Sciatic nerve (tissue), 2 donors: ENCODE measurements at places on chromosomes 7 and 10. TPM values are rescaled to one million over a fixed set of nuclear protein-coding genes. Genes with fewer than 3 reads are reported as not detected.

Gene PRLHR
- not detected for total RNA-seq

- no peak for DNase-seq
Measured at GRCh38 chr10:58909881-58910280, 266.6 kb upstream of the PHYHIPL start.

Gene WNT8B
- not detected for total RNA-seq

GRCh38 chr10:75283078-75283670 is 47.4 kb upstream of the COMTD1 start:
- DNase-seq, result no peak

Gene ARHGEF35
- 5.3 TPM for total RNA-seq

DNA sequence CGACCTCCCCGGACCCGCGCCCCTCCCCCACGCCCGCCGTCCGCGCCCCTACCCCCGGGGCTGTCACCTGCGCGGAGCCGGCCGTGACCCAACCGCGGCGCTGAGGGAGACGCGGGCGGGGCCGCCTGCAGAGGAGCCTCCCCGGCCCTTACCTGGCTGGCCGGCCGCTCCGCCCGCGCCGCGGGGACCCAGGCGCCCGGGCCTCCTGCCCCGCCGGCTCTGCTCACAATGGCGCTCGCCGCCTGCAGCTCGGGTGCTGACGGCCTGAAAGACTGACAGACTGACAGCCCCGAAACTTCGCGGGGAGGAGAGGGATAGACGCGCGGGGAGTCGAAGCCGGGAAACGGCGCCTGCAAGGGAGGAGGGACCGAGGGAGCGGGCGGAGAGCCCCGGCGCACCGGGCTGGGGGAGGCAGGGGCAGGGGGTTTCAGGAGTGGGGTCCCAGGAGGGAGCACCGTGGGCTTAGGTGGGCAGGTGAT is 393 bp downstream of the ZNF467 start:
- DNase-seq, result no peak

DNA sequence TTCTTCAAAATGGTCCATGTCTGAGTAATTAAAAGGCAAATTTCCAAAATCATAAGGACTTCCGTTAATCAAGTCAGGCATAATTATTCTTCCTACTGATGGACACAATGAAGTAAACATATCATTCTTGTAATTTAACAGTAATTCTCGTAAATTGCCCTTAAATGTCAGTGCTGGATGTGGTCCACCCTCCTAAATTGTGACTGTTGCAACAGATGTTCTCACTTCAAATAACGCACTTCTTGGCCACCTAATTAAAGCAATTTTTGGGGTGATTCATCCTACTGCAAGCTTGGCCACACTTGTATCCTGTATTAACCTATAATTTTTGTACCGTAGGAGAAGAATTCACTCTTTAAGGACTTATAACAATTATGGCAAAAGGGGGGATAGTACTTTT is 1.9 kb downstream of the COL1A2 start:
- DNase-seq, result no peak

GRCh38 chr7:139851770-139852481 is 22.9 kb downstream of the TBXAS1 start:
- no peak for DNase-seq

Gene AKR1C4
- not detected for total RNA-seq

- DNase-seq, result no peak
Measured at GRCh38 chr7:102859084-102859798, 53.6 kb upstream of the LRRC17 start.

GRCh38 chr7:86485827-86486226 is 157.9 kb upstream of the GRM3 start:
- DNase-seq, result no peak

DNA sequence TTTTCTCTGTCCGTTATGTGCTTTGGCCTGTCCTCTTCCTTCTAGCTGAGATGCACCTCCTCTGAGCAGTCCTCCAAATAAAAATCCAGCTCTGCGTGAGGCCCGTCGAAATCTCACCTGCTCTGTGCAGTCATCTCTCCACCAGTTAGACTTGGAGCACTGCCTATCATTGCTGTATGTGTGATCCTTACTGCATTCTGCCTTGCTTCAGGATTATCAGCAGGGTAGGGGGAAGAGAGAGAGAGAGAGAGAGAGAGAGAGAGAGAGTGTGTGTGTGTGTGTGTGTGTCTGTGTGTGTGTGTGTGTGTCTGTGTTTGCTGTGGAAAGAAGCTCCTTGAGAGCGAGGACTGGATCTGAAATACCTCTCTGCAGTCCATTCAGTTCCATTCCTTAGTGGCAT is 129.4 kb downstream of the CCNY start:
- DNase-seq, result no peak

Gene KNDC1
- total RNA-seq, result 7.1 TPM

GRCh38 chr7:23544913-23545354 is 13.2 kb upstream of the TRA2A start:
- no peak for DNase-seq

Gene CNTNAP2
- total RNA-seq, result 0.49 TPM

DNA sequence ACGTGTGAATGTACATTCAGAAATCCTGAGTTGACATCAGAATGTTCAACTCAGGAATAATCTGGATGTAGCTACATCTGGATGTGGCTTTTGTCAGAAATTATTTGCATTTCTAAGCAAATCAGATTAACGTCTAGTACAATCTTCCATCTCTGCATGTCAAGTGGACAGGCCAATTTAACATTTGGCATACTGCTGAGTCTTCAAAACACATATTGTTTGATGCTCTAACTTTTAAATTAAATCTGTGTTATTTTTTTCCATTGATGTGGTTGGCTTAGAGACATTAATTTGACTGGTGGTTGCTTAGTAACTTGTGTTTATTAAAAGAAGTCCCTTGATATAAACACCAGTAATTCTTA is 3.4 kb downstream of the STAMBPL1 start:
- DNase-seq, result no peak

DNA sequence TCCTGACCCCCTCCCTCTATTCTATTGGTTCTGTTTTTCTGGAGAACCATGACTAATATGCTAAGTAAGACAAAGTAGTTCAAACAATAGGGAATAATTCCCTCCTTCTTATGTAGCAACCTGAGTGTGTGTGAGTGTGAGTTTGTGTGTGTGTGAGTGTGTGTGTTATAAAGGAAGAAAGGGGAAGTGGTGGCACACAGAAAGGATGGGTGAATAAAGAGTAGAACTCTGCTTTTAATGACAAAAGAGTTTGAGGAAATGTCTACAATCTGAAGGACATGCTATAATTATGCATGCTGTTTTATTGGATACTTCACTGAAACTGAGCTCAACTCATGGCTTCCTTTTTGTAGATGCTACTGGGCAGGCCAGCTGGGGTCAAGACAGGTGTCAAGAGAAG is 489.5 kb downstream of the REEP3 start:
- no peak for DNase-seq

DNA sequence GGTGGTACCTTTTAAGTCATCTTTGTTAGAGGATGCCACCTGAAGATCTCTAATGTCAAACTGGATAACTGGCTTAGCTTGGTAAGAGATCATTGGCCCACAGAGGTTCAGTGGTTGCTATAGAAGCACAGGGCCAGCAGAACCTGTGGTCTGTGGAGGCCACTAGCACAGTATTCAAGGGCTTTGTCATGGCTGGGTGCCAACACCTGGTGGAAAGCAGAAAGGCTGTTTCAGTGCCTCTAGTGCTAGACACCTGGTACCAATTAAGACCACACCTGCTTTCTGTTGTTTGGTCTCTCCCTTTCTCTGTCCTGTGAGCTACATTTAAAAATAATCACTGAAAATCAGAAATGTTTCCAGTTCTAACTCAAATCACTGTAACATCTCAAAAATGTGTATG is 10.0 kb upstream of the PCGF5 start:
- DNase-seq, result no peak

Gene TAS2R5
- 6.2 TPM for total RNA-seq

- DNase-seq, result no peak
Measured at GRCh38 chr7:3673524-3673923, 372.5 kb downstream of the SDK1 start.

DNA sequence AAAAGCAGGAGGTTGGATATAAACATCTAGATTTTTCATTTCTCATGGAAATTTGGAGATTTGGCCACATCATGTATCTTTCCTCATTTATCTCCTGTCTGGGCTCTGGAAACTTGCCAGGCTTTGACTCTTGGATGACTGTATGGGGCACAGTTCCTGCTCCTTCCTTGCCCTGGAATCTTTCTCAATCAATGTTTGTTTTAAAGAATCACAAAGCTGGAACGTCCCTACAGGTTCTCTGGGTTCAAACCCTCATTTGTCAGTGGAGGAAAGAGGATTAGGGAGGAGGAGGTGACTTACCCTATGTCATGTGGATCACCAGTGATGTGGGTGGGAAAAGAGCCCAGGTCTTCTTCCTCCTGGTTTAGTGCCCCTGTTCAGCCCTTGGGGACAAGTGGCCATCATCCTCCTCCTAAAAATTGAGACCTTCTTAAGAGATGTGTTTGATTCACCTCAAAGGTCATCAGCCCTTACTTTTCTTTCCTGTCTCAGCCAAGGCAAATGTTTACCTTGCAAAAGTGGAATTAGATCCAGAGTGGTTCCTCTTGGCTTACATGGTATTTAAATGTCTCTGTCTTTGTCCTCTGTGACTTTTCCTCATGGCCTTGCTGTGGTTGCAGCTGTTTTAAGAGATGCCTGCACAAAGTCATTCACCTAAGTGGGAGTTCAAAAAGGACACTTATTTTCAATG is 38.8 kb upstream of the PDZD8 start:
- DNase-seq, result no peak

Gene THAP5
- total RNA-seq, result 30.8 TPM

Gene DGKI
- total RNA-seq, result 2.3 TPM

DNA sequence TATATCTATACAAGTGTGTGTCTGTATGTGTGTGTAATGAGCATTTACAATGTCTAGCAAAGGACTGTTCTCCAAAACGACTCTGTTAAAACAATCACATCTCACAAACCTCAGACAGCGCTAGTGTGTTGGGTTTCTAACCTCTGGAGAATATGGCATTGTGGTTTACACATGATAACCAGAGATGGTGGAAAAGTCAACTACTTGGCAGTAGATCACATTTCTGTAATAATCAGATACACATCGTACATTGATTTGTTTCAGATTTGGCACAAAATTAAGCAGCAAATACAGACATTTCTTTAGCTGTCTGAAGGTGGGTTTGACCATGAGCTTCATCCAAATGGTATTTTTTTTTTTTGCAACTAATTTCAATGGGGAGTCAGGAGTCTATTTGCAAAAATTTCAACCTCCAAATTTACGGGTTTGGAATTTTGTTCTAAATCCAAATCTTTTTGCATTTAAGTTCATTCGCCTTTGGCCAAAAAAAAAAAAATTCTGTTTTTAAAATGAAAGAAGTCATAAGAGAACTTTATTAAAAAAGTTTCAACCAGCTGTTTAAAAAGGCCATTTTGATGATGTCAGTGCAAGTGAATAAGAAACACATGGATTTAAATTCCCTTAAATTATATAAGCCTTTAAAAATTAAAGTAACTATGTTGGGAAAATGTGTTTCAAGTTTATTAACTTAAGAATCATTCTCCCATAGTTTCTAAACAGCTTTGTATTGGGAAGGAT is 127.8 kb downstream of the TMEM26 start:
- no peak for DNase-seq

- DNase-seq, result no peak
Measured at GRCh38 chr7:24660546-24660945, 87.3 kb downstream of the PALS2 start.

Gene LRRC4
- total RNA-seq, result 14.7 TPM

GRCh38 chr7:103964269-103964668 is 25.2 kb downstream of the RELN start:
- no peak for DNase-seq

Gene NODAL
- total RNA-seq, result not detected

GRCh38 chr7:157793087-157793353 is 456.2 kb downstream of the DNAJB6 start:
- DNase-seq, result no peak

Gene PLXNA4
- 9.0 TPM for total RNA-seq

Gene STK17A
- total RNA-seq, result 19.3 TPM

Gene VAX1
- total RNA-seq, result not detected

Gene DGKB
- 3.6 TPM for total RNA-seq

DNA sequence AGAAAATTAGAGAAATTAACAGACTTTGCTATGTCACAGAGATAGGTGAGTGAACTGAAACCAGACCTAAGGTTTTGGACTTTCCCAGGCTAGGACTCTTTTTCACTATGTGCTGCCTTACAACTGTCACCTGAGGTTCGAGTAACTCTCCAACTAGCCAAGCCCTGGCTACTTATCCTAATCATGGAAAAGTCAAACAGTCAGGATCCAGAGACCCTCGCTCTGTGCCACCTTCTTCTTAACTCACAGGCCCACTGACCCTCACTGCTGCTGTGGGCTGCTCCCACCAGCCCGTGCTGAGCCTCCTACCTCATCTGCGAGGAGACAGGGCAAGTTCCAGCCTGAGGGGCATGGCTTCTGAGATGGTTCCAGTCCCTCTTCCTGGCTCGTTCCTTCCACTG is 211.4 kb upstream of the KLF14 start:
- DNase-seq, result no peak

- DNase-seq, result no peak
Measured at GRCh38 chr10:29751684-29752083, 116.9 kb upstream of the SVIL start.

DNA sequence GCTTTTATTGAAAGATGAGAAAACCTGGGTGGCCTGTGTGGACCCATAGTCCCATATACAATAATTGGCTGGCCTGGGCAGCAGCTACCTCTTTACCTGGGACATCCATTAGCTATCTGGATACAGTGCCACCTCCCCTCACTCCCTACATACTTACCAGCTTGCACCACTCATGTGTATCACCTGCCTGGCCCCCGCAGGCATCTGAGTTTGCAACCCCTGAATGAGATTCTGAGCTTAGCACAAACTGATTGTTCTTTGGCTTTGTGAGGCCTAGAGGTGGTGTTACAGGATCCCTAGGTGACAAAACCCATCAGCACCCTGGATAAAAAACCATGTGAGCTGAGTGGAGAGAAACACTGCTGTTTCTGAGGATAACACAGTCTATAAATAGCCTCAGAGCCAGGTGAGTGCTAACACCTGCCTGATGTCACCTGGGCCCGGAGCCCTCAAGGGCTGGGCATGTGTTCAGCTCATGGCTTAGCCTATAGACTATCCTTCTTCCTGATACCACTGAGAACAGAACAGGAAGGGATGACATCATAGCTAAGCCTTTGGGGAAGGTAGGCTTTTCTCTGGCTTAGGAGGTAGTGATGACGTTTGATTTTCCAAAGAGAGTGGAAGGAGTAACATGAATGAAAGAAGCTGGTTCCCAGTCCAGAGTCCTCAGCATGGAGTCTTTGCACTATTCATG is 2.6 kb upstream of the PPIF start:
- DNase-seq, result no peak

- no peak for DNase-seq
Measured at GRCh38 chr7:147824671-147825070, 765.9 kb upstream of the C7orf33 start.

Gene NPFFR1
- 4.8 TPM for total RNA-seq

- no peak for DNase-seq
Measured at GRCh38 chr10:26858707-26859034, 2.1 kb downstream of the ABI1 start.

DNA sequence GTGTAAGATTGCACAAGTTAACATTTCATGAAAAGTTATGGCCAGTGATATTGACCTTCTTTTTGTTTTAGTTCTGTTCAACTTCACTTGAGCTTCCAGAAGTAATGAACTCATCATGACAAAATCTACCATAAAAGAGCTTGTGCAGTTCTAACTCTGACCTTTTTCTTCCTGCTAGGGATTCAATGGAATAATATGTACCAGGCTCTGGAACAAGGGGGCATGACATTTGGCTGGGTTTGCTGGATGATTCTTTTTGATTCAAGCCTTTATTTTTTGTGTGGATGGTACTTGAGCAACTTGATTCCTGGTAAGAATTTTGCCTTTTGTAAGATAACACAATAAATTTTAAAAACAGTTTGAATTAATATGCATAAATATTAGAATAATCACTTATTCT is 205.0 kb downstream of the ABCA13 start:
- DNase-seq, result no peak
